T-helper 17 cell (primary cell): ENCODE measurements at places on chromosomes 3 and 15. TPM values are rescaled to one million over a fixed set of nuclear protein-coding genes. Genes with fewer than 3 reads are reported as not detected.

GRCh38 chr3:145355206-145355605, 805.8 kb downstream of the PLOD2 start:
- no peak for DNase-seq

The C2CD4A gene
- 0.65 TPM for total RNA-seq

The AVEN gene
- 8.9 TPM for total RNA-seq

The COL6A6 gene
- total RNA-seq: 0.02 TPM

- no peak for DNase-seq
Observed at GRCh38 chr3:128485282-128486204, 7.5 kb downstream of the GATA2 start.
